ENCODE measurements at places on chromosomes 4 and X. TPM values are rescaled to one million over a fixed set of nuclear protein-coding genes. Genes with fewer than 3 reads are reported as not detected.

GRCh38 chr4:63578383-63578782 lies 830.9 kb downstream of the TECRL start:
- DNase-seq: no peak

DNA sequence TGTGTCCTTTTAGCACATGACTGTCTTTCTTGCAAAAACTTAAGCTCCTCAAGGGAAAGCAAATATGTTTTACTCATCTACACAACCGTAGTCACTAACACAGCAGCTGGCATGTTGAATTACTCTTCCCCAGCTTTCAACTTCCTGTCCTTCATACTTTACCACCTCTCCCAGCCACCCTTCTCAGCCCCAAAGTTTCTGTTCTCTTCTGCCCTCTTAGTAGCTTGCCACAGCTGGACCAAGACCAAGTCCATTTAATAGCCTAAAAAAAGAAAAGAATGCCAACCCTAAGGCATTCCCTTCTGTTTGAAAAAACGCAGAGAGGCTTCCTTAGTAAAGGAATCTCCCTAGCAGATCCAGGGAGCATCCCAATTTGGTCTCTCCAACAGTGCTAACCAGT lies 36.8 kb downstream of the SRPX2 start:
- DNase-seq: no peak

GRCh38 chr4:40833212-40833611 lies 83.5 kb downstream of the NSUN7 start:
- DNase-seq: no peak

DNA sequence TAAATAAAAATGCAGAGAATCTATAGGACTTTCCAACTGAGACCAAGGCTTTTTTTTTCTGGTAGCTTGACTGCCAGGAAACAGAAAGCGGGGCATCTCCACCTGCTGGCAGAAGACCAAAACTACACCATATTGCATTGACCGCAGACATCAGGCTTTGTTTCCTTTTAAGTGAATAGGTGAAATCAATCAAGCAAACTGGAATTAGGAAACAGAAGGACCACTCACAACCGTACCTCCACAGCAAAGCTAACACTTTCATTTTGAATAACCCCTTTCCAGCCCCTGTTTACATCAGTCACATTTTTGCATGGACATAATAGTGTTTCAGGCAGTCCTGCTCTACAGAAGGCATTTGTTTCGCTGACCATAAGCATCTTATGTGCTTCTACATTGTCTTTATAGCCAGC lies 218.2 kb downstream of the IDS start:
- DNase-seq: peak; percentile 27

- no peak for DNase-seq
Observed at GRCh38 chr4:6206771-6207290, 6.5 kb upstream of the JAKMIP1 start.

- DNase-seq: no peak
Observed at GRCh38 chr4:36676139-36677050, 395.0 kb downstream of the DTHD1 start.

- DNase-seq: no peak
Observed at GRCh38 chrX:19599253-19599652, 83.9 kb upstream of the MAP3K15 start.

DNA sequence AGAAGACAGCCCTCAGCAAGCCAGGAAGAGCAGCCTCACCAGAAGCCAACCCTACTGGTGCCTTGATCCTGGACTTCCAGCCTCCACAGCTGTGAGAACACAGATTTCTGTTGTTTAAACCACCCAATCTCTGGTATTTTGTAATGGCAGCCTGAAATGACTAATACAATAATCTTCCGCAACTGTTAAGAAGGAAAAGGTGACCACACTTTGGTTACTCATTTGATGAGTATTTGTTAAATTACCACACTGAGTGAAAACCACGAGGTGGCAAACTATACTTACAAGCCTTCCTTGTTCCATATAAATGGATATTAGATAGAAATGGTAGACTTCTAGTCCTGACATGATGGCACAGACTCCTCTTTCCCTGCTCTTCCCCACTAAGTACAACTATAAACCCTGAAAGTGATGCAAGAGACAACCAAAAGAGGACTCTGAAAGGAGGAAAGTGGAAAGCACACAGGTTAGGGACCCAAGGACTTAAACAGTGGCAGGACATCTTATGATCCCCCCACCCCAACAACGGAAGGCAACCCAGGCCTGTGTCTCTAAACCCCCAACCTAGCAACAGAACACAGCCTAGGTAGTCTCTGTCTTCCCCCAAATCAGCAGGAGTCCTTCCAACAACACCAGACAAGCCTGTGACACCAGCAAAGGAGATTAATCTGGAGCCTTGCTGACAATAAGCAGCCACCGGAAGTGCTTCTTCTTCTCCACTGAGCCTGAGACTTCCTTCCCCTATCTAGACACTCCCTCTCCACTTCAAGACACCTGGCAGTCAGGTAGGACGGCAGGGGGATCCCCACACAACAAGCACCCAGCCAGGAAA lies 12.3 kb downstream of the ZNF182 start:
- DNase-seq: no peak

DNA sequence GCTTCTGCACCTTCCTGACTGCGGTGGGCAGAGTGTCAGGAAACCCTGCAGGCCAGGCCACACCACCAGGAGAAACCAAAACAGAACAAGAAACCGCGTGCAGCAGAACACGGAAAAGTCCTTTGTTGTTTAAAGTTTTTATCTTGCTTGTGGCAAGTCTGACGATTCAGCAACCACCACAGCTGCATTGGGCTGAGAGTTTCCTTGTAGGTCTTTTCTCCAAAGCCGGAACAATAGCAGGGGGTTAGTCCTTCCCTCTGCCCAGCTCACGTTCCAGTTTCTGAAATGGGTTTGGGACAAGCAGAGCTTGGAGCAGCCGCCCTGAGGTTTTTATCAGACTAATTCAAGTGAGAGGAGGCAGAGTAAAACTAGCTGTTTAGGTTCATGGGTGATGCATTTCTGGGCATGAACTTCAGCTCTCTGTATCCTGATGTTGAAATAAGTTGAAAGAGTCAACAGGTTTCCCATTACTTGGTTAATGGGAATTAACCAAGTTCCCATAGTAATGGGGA lies 216.9 kb downstream of the PTTG2 start:
- no peak for DNase-seq

DNA sequence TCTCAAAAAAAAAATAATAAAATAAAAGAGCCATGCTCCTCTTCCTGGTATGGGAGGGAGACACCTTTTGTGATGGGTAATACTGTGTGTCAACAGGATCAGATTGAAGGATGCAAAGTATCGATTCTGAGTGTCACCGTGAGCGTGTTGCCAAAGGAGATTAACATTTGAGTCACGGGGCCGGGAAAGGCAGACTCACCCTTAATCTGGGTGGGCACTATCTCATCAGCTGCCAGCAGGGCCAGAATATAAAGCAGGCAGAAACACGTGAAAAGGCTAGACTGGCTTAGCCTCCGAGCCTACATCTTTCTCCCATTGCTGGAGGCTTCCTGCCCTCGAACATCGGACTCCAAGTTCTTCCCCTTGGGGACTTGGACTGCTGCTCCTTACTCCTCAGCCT lies 95.4 kb downstream of the SHOX start:
- DNase-seq: no peak

DNA sequence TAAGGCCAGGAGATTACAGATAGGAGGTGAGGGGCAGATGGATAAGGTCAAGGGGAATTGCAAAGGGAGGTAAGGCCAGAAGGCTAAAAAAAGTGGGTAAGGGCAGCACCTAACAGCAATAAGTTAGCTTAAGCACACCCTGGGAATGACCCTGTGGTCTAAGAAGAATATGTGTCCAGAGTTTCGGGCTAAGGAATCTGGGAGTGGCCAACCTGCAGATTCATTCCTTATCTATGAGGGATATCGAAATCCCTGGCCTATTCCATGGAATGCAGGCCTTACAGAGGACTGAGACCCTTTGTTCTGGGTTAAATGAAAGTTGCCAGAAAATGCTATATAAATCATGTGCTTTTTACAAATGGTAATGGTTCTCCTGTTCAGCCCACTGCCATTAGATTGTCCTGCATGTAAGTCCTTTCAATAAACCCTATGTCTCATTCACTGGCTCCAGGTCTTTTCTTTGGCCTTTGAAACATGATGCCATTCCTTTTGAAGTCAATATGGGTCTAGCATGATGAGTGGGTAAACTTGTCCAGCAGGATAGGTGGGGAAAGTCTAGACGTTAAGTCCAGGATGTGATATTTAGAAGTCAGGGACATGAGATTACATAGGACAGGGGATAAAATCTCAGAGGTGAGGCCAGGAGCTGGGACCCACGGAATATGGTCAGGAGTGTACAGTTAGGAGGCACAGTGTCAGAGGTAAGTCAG lies 226.2 kb downstream of the TACR3 start:
- no peak for DNase-seq

DNA sequence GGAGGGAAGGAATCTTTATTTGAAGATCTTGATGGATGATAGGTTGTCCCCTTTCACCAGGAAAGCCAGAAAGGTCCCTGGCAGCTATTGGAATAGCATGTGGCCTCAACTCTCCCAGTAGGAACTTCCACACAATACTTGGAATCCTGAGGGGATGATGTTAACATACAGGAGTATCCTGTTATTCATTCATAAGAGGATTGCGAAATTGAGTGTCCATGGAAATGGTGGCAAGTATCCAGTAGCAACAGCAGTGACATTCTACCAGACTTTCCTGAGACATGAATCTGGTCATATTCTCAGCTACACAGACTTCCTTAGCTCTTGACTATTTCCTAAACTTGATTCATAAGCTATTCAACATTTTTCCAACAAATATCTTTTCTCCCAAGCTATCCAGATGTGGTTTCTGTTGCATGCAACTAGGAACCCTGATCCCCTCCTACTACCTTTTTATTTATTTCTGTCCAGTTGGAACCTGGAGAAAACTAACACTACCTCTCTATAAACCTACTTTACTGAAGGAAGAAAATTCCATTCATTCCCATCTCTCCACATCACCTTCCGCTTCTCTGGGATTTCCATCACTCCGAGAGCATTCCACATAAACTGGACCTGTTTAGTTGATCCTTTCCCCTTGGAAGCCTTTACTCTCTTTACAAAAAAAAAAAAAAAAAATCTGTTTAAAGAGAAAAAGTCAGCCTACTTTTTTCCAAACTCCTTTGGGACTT lies 101.8 kb downstream of the ANXA5 start:
- no peak for DNase-seq

DNA sequence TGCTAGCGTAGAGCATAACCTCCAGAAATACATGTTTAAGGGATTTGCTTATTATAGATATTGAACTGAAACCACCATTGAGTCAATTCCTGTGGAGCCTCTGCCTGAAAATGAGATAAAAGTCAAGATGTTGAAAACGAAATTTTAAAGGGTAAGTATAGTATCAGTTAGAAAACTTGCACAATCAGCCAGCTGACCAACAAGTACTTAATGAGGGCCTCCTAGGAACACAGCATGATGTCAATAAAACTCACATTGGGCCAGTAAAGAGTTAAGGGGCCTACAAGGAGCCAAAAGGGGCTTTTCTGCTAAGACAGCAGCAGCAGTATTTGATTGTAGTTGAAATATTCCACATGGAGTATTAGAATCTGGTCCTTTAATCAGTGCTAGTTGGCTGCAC lies 314.1 kb upstream of the PPARGC1A start:
- DNase-seq: no peak

- DNase-seq: no peak
Observed at GRCh38 chrX:96703379-96703778, 18.7 kb downstream of the DIAPH2 start.

DNA sequence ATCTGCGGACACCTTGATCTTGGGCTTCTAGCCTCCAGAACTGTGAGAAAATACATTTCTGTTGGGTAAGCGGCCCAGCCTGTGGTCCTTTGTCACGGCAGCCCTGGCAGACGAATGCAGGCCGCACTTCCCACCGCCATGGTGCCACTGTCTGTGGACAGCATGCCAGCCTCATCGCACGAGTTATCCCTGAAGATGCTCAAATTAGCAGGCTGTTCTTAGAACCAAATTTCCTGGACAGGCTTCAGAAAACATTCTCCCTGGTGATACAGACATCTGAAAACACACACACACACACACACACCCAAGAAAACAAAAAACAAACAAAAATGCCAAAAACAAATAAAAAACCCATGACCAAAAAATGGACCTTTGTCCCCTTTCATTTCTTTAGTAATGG lies 343.5 kb upstream of the GATB start:
- no peak for DNase-seq

- DNase-seq: no peak
Observed at GRCh38 chr4:155978810-155979209, 25.1 kb upstream of the CTSO start.

- DNase-seq: no peak
Observed at GRCh38 chrX:121000589-121000988, 15.0 kb upstream of the CT47A1 start.

- no peak for DNase-seq
Observed at GRCh38 chr4:7790999-7791398, 148.7 kb downstream of the AFAP1 start.

DNA sequence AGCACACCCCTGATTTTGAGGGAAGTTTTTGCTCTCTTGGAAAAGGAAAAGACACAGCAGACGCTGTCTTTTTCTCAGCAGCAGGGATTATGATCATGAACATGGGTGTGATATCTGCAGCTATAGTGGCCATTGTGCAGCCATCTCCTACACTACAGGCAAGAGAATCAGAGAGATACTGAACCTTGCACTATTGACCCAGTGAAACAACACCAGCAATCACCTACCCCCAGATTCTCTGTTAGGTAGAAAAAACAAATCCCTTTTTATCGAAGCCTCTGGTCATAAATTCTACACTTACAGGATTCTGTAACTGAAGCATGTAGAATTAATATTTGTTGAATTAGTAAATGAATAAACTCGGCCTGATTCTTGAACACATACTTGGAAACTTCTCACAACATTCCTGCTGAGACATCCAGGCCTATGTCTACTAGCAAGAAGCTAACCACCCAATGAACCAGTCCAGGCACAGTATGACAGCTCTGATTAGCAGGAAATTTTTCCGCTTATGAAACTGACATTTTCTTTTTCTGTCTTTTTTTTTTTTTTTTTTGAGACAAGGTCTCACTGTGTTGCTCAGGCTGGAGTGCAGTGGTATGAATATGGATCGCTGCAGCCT lies 5.0 kb upstream of the AFAP1 start:
- no peak for DNase-seq

DNA sequence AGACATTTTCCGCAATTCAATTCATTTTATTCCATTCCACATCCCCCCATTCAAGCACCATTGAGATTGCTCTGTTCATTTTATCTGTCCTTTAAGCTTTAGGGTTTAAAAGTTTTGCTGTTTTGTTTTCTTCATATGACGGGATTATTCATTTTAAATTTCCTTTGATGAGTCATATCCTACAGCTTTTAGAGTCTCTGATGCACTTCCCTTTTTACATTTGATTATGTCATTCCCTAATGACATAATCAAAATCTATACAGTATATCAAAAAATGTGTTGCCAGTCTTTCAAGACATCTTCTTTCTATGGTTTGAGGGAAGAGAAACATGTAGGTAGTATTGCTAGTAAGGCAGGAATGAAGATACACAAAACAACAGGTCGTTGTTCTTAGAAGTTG lies 456.3 kb downstream of the PDGFC start:
- DNase-seq: no peak

Gene GLOD5
- total RNA-seq: 7.1 TPM

Gene CT47B1
- not detected for total RNA-seq

Gene S100P
- 15.7 TPM for total RNA-seq
